Activated B cell treated with CpG ODN at 0.5 μM for 24 hours (primary cell): ENCODE measurements at places on chromosomes 3 and 15.

GRCh38 chr3:38345879-38346586, 552 bp upstream of the XYLB start:
- no peak for DNase-seq

GRCh38 chr3:25678581-25678980, 13.9 kb upstream of the TOP2B start:
- DNase-seq = no peak

- DNase-seq = no peak
Measured at GRCh38 chr3:43142472-43142871, 36.6 kb upstream of the POMGNT2 start.

- DNase-seq = peak; percentile 35
Measured at GRCh38 chr15:78422571-78423340, 15.3 kb upstream of the IREB2 start.

DNA sequence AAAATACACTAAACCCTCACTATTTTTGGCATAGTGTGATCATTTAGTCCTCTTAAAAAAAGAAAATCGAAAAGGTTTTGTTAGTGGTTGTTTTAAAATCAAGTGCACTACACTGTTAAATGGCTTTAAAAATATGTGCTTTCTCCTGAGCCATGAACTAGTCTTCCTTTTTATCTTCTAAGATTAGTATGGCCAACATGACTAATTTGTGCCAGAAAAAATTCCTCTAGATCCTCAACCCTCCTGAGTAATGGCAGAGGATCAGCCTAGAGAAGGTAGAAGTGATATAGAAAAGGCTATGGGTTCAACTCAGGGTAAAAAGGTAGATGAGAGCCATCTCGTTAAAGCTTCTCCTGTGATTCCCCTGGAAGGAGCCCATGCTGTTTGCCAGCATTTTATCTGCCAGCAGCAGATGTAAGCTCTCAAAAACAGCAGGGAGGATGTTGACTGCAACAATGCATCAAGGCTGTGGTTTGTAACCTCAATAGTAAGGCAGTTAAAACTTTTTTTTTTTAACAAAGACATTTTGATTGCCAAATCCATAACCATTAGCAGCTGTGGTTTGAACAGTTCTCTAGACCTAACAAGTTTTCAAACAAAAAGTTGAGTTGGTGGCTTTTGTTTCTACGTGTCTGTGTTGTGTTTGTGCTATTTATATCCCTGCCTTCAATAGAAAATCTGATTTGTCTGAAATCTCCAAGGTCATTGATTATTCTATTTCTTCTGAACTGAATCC, 30.2 kb upstream of the ZNF609 start:
- DNase-seq = no peak

DNA sequence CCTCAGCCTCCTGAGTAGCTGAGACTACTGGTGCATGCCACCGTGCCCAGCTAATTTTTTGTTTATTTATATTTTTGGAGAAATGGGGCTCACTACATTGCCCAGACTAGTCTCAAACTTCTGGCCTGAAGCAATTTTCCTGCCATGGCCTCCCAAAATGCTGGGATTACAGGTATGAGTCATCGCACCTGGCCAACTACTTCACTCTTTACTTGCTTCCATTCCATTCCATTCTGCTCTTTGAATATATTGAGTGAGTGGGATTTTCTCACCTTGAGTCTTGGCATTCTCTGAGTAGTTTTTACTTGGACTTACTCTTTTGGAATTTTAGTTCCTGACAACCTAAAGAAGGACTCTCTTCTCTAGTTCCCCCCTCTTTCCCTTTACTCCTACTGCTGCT, 93.8 kb upstream of the UNC13C start:
- DNase-seq = no peak

DNA sequence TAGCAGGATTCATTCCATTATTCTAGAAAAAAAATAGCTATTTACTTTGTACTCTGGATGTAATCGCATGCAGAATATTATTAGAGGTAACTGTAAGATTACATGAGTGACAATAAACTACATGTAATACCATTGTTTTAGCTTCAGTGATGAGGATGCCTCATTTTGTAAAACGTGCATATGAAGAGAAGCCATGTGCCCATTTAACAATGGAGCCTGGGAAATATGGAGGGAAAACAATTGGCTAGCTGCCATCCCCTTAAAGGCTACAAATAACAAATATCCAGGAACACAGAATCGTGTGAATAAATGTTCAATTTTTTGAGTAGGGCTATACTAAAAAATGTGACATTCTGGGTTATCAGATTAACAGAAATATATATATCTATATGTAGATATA, 151.1 kb downstream of the SAMMSON start:
- no peak for DNase-seq

DNA sequence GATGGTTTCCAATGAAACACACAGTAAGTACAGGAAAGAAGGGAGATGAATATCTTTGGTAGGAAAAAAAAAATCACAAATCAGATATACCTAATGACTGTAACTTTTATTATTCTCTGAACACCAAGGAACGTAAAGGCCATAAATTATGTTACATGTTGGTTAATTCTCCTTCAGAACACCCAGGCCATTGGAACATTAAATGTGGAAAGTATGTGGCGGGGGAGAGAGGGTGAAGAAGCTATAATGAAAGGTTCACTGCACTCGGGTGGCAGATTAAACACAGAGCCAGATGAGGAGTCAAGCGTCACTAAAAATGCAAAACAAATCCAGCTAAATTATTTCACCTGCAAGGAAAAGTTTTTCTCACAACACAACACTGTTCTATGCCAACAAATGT, 193.8 kb downstream of the FHIT start:
- no peak for DNase-seq

GRCh38 chr3:152323834-152324233, 55.1 kb downstream of the MBNL1 start:
- DNase-seq = no peak

DNA sequence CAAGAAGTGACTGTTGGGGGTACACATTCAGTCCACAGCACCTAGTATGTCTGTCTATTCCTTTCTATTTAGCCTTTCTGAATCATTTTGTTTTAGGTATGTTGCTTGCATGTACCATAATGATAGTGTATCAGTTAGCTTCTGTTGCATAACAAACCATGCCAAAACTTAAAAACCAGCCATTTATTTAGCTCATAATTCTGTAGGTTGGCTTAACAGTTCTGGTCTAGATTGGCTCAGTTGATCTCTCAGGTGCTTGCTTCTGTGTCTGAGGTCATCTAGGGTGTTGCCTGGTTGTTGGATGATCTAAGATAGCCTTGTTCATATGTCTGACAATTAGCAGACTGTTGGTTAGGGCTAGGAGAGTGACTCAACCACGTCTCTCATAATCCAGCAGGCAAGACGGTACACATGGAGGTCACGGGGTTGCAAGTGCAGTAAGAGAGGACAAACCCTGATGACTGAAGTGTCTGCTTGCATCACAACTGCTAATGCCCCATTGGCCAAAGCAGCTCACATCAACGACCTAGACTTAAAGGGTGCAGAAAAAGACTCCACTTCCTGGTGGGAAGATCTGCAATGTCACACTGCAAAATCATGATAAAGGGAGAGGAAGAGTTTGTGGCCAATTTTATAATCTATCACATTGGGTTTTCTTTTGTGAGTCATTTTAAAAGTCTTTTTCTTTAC, 6.8 kb upstream of the PDCD6IP start:
- DNase-seq = no peak
